ENCODE measurements at places on chromosomes 11 and 22. TPM values are rescaled to one million over a fixed set of nuclear protein-coding genes. Genes with fewer than 3 reads are reported as not detected.

DNA sequence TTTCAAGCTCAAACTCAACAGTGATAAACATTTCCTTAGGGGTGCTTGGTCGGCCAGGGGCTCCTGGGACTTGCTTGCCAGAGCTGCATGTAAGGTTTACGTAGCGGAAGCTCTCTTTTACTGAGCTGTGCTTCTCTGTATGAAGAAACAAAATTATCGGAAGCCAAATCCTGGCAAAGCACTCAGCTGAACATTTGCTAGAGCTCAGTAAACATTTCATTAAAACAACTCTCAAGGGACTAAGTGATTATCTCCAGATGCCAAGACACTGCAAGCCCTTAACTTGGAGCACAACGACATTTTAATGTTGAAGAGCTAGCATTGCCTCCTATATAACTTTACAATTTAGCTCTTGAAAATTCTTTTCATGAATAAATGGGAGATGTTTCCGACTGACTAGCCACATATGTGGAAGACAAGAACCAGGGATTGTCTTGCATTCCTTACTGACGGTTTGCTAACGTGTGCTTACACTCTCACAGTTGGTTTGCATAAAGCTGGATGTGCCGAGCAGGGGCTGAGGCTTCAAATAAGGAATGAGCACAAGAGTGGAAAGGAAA, 43.4 kb downstream of the SCUBE2 start:
- DNase-seq, result peak; percentile 76

GRCh38 chr11:27234043-27234668, 128.9 kb downstream of the CCDC34 start:
- no peak for DNase-seq

- no peak for DNase-seq
Observed at GRCh38 chr11:121814962-121815361, 301.1 kb downstream of the BLID start.

GRCh38 chr11:66996609-66997273, 21.6 kb downstream of the C11orf86 start:
- no peak for DNase-seq

GRCh38 chr11:68500206-68500605, 39.7 kb downstream of the PPP6R3 start:
- DNase-seq, result no peak

- no peak for DNase-seq
Observed at GRCh38 chr11:131356206-131356605, 14.2 kb upstream of the NTM start.

DNA sequence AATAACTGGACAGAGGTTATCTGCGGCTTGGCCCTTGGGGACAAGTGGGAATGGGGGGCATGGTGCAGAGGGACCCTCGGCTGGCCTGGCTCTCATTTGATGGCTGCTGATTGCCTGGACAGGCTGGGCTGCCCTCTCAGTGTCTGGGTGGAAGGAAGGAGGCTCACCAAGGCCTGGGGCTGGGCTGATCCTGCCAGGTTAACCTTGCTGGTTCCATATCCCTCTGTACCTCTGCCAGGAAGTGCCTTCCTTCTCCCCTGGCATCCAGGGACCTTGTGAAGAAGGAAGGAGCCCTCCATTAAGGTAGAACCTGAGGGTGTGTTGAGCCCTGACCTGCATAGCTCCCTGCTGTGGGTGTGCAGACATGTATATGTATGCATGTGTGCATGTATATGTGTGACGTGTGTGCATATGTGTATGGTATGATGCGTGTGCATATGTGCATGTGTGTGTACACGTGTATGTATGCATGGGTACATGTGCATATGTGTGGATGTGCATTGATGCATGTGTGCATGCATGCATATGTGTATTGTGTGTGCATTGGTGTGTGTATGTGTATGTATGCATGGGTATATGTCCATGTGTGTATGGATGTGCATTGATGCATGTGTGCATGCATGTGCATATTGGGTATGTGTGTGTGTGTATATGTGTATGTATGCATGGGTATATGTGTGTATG, 433.9 kb downstream of the TBC1D22A start:
- DNase-seq, result no peak

- no peak for DNase-seq
Observed at GRCh38 chr11:17421781-17422180, 33.3 kb upstream of the KCNJ11 start.

DNA sequence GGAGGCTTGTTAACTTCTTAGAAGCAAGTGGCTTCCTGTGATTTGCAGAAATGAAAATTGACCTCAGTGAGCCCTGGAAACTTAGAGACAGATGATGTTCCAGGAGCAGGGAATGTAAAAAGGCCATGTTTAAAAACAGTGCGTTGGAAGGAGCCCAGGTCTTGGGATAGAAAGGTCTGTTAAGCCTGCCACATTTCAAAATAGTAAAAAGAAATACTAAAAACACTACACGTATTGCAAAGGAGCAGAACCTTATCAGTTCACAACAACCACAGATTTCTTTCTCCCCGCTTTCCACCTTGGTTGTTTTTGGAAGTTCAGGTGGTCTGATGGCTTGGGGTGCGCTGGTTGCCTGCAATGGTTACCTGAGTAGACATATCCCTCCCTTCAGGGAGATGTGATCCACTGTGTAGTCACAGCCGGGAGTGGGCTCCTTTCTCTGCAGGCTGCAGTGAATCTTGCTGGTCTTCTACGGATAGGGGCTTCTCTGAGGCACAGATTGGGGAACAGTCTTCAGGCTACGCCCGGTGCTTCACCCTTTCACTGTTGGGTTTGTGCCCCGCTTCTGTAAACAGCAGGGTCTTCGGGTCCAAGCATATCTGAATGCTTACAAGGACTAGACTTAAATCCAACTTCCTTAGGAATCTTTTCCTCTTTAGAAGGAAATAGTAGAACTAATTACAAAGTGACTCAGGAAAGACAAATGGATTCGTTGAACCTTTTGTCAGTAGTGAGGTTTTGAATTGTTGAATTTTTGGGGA, 1.9 kb downstream of the TEAD1 start:
- no peak for DNase-seq

B3GAT1 gene
- polyA plus RNA-seq, result 0.52 TPM

MMP11 gene
- polyA plus RNA-seq, result 9.1 TPM

MMP10 gene
- not detected for polyA plus RNA-seq

DDIAS gene
- 2.0 TPM for polyA plus RNA-seq
